ENCODE measurements at places on chromosomes 3 and 15.

GRCh38 chr3:82891028-82891427 lies 1129.6 kb upstream of the GBE1 start:
- no peak for DNase-seq

DNA sequence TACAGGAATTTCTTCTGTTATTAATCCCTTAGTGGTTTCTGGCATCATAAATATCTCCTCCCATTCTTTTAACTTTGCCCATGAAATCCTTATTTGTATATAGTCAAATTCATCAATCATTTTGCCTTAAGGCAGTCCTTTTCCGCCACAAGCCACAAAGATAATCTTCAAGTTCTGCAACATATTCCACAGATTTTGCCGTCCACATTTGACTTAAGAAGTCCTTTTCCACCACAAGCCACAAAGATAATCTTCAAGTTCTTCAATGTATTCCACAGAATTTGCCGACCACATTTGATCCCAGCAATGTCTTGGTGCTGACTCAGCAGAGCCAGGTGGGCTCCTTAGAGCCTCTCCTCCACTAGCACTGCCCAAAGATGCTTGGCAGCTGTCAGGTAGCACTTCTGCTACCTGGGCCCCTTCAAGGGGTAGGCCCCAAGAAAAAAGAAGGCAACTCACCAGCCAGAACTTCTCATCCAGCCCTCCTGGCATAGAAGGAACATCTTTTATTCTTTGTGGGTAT lies 35.0 kb downstream of the SEC22C start:
- DNase-seq = no peak

DNA sequence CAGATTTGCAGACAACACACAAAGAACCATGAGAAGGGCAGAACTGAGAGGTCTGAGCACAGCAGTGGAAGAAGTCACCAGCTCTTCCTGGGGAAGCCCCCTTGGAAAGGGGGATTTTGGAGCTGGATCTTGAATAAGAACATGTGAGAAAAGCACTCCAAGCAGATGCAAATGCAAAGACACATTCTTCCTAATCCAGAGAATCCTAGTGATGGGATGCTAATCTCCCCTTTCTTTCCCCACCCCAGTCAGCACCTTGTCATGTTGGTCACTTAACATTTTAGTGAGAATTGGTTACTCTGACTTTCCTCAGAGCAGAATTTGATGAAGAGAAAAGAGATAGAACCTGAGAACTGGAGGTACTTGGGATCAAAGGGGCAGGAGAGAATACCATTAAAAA lies 148.5 kb downstream of the SSR3 start:
- DNase-seq = no peak

DNA sequence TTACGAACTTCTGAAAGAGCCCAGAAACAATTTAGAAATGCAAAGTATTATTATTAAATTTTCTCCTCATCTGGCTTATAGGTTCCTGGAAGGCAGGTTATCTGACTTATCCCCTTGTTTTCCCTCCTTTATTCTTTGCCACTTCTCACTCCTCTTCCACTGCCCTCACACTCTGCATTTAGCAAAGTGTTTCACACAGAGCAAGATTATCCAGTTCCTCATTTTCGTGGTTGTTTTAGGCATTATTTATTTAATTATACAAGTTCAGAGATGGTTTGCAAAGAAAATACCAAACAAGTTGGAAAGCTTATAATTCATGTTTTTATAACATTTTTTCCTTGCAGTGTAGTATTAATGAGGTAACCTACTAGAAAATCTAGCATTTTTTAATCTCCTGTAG lies 544.9 kb downstream of the NSUN3 start:
- DNase-seq = no peak

- DNase-seq = peak; percentile 10
These were observed 27.6 kb upstream of the ARL6 start for GRCh38 chr3:97736928-97737327.

Measured in NCI-H748 treated with DMSO at 0.1 percent for 48 hours (cell line).